ENCODE measurements at places on chromosomes 1 and 21.

- DNase-seq: no peak
These were observed 15.0 kb upstream of the TMEM201 start for GRCh38 chr1:9573723-9574122.

- DNase-seq: no peak
These were observed 674.3 kb downstream of the BRINP3 start for GRCh38 chr1:189803364-189803763.

- peak; percentile 68 for DNase-seq
These were observed 710 bp downstream of the PPP2R5A start for GRCh38 chr1:212285685-212286555.

DNA sequence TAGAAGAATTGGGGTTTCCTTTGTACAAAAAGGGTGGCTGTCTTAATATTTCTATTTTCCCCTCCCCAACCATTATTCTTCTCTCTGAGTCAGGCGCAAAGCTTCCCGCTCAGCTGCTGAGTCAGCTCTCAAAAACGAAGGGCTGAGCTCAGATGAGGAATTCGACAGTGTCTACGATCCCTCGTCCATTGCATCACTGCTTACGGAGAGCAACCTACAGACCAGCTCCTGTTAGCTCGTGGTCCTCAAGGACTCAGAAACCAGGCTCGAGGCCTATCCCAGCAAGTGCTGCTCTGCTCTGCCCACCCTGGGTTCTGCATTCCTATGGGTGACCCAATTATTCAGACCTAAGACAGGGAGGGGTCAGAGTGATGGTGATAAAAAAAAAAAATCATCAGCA, 3.0 kb upstream of the TUFT1 start:
- DNase-seq: peak; percentile 97

GRCh38 chr1:220391491-220391890, 119.2 kb upstream of the RAB3GAP2 start:
- DNase-seq: peak; percentile 76

GRCh38 chr21:18384771-18385170, 18.8 kb downstream of the TMPRSS15 start:
- peak; percentile 6 for DNase-seq

GRCh38 chr21:43959231-43960116, 52.6 kb upstream of the TRAPPC10 start:
- no peak for DNase-seq

- DNase-seq: peak; percentile 77
These were observed 12.1 kb downstream of the POU2F1 start for GRCh38 chr1:167232801-167233200.

GRCh38 chr1:31064718-31065309, 703 bp downstream of the PUM1 start:
- peak; percentile 16 for DNase-seq

GRCh38 chr1:57729181-57729580, 305.3 kb upstream of the DAB1 start:
- DNase-seq: no peak

GRCh38 chr1:190196020-190196419, 281.6 kb downstream of the BRINP3 start:
- DNase-seq: no peak

- no peak for DNase-seq
These were observed 3.7 kb downstream of the TARBP1 start for GRCh38 chr1:234475167-234475793.

DNA sequence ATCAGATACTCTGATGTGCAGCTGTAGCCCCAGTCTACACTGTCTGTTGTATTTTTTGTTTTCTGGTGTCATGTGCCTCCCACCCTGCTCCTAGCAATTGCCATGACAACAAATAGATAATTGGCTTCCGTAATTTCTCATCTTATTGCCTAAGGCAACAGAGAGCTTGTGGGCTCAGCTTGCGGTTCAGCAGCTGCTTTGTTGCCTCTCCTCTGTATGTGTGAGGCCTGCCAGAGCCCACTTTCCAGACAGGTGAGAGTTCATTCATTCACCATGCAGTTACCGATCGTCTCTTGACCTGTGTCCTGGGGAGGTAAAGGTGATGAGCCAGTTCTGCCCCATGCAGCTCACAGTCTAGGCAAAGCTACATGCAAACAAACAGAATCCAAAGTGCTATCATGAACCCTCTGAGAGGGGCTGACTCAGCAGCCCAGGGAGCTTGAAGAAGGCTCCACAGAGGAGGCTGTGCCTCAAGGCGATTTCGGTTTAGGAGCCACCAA, 11.9 kb downstream of the LGALS8 start:
- no peak for DNase-seq

GRCh38 chr1:116852367-116852766, 57.3 kb upstream of the PTGFRN start:
- DNase-seq: no peak

DNA sequence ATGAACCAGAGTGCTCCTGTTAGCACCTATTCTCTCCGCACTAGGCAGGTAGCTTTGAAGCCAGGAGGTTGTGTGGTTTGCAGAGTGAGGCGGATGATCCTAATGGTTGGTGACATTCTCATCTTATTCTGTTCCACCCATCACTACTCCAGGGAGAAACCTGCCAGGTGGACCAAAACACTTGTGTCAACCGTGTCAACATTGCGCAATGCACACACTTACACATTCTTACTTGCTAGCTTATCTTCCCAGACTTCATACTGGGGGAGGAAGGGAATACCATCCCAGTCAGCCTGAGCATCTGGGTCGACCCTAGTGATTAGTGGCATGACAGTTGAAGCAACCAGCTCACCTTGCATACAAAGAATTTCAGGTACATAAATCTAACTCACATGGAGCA, 236.9 kb downstream of the RPS6KC1 start:
- DNase-seq: peak; percentile 28

DNA sequence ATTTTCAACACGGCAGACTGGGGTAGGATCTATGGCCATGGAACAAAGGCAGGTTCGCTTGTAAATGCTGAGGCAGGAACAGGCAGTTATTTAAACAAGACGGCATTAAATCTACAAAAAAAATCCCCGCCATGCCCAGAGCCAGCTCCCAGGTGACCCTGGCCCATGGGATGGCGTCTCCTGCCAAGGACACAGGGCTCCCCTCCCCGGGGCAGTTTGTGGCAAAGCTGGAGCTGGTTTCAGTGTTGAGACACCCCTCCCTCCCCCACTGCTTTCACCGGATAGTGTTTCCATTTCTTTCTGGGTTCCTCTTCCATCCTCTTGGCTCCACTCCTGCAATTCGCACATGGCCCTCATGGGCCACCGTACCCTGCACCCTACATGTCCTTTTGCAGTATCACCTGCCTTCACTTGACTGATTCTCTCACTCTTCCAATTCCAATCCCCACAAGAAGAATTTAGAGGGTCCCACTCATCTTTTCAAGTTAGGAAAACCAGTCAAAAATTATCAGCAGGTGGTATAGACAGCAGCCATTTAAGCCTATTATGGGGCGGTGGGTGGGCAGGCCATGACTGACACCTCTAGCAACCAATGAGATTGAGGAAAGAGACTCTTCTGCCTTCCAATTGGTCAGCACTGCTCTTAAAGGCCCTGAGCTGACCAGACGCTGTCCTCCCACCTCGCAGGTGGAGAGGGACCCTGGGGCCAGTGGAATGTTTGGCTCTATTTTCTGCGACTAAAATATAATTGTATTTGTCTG, 52.0 kb downstream of the OLIG1 start:
- DNase-seq: no peak

Data from epithelial cell of esophagus (primary cell).